Effector memory CD4-positive, alpha-beta T cell (primary cell): ENCODE measurements at places on chromosomes 6 and 20.

DNA sequence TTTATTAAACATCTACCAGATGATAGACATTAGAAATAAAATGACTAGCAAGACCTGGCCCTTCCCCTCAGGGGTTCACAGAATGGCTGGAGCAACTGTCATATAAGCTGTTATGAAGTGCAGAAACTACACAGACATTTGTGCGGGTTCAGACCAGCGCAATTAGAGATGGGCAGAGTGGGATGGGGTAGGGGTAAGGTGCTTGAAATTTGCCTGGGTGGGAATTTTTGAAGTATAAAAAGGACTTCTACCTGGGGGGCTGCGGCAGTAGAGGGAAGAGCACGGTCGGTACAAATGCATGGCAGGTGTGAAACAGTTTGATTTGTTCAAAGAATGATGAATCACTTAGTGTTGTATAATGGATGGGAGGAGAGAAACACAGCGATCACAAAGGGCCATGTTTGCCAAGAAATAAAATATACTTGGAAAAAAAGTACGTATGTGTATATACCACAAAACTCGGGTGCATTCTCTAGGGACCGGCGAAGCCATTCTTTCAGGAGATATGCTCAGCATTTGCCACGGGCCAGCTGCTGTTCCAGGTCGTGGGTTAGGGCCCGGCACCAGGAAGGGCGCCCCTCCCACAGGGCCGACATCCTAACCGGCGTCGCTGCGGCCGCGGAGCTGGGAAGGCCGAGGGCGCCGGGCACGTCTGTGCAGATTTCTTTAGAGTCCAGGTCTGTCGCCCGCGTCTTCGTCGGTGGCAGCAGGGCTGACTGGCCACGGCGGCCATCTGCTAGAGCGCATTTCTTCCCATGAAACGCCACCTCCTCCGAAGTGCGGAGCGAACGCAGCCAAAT lies 809 bp upstream of the NOL7 start:
- DNase-seq = no peak

DNA sequence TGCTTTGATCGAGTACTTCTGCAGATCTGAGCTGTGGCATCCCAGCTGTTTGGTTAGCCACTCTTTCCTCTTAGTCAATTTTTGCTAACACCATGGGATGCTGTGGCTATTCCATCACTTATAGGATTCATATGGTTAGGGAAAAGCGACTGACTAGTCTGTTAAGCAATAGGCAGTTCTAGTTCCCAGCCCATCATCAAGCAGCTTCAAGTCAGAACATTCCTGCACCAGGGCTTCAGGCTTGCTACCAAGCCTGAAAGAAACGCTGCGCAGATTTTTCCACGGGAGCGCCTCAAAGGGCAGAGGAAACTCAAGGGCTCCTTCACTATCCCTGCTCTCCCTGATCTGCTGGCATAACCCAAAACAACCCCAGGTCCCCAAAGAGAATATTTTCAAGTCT lies 159.8 kb upstream of the SUPT3H start:
- no peak for DNase-seq

DNA sequence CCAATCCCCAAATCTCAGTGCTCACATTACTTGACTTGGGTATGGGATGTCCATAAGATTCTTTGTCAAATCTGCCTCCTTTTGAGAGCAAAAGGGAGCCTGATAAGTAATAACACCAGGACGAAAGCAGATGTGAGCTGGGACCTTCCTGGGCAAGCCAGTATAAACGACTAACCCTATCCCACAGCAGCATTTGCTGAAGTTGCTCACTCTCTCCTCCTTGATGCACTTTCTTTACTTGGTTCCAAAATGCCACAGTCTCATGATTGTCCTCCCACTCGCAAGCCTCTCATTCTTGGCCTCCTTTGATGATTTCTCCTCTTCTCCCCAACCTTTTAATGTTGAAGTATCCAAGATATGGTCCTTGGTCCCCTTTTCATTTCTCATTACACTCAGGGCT lies 44.7 kb upstream of the TAGAP start:
- DNase-seq = no peak

DNA sequence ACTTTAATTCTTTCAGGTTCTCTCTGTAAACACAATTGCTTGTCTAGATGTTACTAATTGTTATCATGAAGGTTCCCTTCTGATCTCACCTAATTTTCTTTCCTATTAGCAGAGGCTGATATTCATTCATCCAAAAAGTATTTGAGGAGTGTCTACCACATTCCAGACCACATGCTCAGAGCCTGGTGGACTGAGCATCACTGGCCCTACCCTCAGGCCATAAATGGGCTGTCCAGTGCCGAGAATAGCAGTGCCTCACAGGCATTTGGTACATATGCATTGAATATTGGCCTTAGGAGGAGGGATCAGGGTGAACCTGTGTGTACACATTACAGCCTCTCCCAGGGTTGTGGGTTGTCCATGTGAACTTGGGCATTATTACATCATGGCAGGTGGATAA lies 40.4 kb upstream of the PRELID3B start:
- DNase-seq = no peak

- no peak for DNase-seq
Measured at GRCh38 chr6:46325561-46326530, 155.1 kb upstream of the ENPP5 start.

GRCh38 chr20:50282592-50283241 lies 92.1 kb downstream of the CEBPB start:
- no peak for DNase-seq

GRCh38 chr6:16421462-16421960 lies 183.1 kb downstream of the GMPR start:
- DNase-seq = no peak

GRCh38 chr20:29300579-29301551 lies 1956.6 kb upstream of the DEFB115 start:
- no peak for DNase-seq

DNA sequence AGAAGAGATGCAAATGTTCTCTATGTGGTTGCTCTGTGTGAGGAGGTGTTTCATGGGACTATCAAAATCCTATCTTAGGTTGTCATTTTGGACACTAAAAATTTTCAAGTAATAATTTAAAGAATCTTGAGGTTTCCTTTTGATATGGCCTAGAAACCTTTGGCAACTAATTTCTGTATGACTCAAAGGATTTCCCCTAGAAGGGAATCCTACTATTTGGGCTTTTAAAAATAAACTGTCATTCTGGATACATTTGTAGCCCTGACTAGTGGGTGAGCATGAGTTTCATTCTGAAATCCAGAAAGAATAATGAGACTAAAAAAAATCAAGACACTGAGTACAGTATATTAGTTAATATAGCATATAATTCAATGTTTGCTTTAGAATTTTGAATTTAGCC lies 25.5 kb upstream of the RAB23 start:
- no peak for DNase-seq

- DNase-seq = no peak
Measured at GRCh38 chr6:126054258-126054702, 67.9 kb downstream of the TRMT11 start.

DNA sequence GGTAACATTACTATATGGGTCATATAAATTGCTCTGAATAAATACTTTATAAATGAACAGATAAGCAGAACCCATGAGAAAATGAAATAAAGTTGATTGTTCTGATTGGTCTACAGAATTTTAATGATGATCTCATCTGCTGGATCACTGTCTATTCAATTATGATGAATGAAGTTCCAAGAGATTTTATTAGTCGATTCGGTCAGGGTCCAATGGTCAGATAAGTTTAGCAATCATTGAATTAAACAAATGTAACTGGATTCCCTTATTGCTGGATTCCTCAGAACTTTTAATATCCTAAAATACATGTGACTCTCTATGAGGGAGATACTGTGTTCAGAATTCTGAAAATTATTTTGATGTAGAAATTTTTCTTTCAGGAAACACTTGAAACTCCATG lies 715.2 kb downstream of the EPM2A start:
- no peak for DNase-seq
